ENCODE measurements at places on chromosomes 3 and 15.

GRCh38 chr3:174815750-174816149, 43.4 kb upstream of the NAALADL2 start:
- DNase-seq, result no peak

- peak; percentile 85 for DNase-seq
Observed at GRCh38 chr3:185744997-185745843, 79.6 kb downstream of the IGF2BP2 start.

- no peak for DNase-seq
Observed at GRCh38 chr3:58408906-58409305, 24.7 kb downstream of the PDHB start.

- peak; percentile 76 for DNase-seq
Observed at GRCh38 chr15:74889883-74890664, at the start of gene MPI. TSS of gene MPI (plus strand) at chr15:74890042. CDS start at chr15:74890074, 32 bp downstream.

DNA sequence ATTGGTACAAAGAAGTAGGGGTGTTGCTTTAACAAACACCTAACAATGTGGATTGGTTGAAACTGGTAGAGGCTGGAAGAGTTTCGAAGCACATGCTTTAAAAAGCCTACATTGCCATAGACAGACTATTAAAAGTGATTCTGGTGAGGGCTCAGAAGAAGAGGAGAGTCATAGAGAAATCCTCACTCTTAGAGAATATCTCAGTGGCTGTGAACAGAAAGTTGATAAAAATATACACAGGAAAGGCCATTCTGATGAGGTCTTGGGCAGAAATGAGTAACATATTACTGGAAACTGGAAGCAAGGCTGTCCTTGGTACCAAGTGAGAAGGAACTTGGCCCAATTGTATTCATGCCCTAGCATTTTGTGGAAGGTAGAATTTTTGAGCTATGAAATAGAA, 173.7 kb upstream of the CRBN start:
- DNase-seq, result no peak
